ENCODE measurements at places on chromosomes 5 and 9.

DNA sequence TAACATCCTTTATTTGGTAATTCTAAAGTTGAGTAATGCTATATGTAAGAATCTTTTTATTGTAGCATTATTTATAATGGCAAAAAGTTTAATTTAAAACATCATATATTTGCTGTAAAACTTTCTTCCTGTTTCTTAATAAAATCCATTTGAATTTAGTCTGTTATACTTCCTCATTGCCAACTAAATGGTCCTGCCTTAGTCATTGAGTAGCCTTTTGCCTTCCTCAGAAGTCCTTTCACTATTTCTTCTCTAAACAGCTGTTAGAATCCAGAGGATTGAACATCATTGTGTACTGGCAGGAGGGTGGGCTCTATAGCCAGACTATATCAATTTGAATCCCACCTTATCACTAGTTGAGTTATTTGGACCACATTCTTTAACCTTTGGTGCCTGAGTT, 11.0 kb downstream of the SLC44A1 start:
- DNase-seq: no peak

- DNase-seq: no peak
Measured at GRCh38 chr9:83047839-83048775, 14.8 kb downstream of the RASEF start.

GRCh38 chr9:92722386-92723298, 42.0 kb downstream of the BICD2 start:
- DNase-seq: no peak

- no peak for DNase-seq
Measured at GRCh38 chr9:113395000-113395861, 5.9 kb downstream of the ALAD start.

GRCh38 chr5:94595281-94595840, 23.0 kb downstream of the KIAA0825 start:
- no peak for DNase-seq

DNA sequence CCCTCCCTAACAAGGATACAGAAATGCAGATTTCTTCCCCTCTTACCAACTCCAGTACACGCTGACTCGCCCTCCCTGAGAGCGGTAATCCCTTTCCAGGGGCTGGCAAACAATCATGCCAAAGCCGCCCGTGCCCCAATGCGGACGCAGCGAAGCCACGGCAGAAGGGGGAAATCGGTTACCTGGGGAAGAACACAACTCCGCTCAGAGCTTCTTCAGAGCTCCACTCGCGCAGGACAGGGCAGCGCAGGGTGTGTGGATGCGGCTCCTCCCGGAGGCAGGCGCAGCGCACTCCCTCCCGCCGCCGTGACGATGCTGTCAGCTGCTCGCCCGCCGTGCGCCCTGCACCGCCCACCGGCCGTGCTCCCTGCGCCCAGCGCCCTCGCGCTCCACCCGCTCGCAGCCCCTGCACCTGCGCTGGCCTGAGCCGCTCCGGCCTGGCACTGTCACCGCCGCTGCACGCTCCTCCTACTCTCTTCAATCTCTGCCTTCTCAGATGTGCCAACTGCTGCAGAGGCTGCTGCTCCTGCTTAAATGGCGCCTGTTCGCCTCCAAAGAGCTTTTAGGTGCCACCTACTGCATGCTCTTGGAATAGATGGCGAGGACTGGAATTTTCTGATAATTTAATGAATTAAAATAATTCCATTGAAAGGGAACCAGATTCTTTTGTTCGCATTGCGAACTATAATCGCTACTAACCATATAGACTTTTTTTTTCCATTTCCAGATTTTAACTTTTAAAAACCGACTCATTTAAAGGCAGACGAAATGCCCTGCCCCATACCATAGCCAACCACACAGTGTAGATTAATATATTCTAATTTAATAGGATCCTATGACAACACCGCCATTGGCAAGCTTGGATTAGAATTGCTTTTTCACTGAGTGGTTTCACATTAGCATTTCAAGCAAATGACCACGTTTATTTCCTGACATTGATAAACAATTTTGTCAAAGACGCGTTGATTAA, at the start of gene DIRAS2:
Gene DIRAS2, minus strand, starts transcription at position 255 of the 970 bp plus-strand sequence. CDS start 28,997 bp downstream, outside the sequence.
- no peak for DNase-seq

GRCh38 chr5:174307031-174307408, 261.5 kb downstream of the NSG2 start:
- DNase-seq: no peak

GRCh38 chr5:160375166-160375565, 4.7 kb upstream of the C1QTNF2 start:
- DNase-seq: no peak

- DNase-seq: peak; percentile 39
Measured at GRCh38 chr9:89422151-89422975, 75.5 kb downstream of the SEMA4D start.

GRCh38 chr5:87582149-87582548, 169.4 kb upstream of the CCNH start:
- DNase-seq: no peak

DNA sequence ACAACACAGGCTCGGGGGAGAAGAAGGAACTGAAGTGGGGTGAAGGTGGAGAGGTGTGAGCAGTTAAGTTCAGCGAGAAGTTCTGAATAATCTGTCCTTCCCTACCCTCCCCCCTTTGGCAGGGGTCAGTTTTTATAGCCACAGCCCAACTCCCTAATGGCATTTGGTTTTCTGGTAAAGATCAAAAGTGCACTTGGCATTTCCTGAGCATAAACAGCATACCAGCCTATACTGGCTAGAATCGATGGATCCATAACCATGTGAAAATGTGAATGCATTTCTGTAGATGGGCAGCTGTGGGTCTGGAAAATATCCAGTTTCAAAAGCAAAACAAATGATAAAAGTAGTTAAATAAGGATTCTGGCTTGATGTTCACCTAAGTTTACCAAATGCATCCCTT, 410.9 kb downstream of the PLK2 start:
- no peak for DNase-seq

GRCh38 chr9:108680946-108681345, 174.8 kb downstream of the ACTL7B start:
- DNase-seq: no peak

- DNase-seq: no peak
Measured at GRCh38 chr5:126094991-126095390, 328.2 kb upstream of the GRAMD2B start.

DNA sequence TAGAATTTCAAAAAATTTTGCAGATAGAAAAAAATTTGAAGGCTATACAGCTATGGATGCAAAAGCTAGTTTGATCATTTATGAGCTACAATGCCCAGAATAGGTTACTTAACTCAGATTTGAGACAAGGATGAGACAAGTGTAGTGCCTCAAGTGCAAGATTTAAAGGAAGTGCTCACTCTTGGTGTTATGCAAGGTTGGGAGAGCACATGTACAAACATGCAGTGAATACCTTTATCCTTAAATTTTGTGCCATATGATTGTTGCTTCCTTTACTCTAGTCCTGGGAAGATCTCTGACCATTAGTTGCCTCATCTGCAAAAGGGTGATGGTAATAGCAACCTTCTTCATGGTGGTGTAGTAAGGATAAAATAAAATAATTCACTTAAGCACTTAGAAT, 31.7 kb upstream of the PPP2R2B start:
- DNase-seq: no peak

DNA sequence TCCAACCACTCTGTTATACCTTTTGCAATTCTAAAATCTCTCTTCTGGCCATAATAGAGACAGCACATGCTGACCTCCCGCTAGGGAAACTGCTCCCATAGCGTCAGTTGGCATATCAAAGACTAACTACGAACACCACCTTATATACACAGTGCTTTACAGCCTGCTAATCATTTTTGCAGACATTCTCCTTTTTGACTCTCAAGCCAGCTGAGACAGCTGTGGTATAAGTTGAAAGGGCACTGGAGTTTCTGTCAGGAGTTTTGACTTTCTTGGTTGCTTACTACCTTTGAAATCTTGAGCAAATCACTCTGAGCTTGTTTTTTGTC, 160.2 kb upstream of the TBCA start:
- DNase-seq: no peak

GRCh38 chr9:129143031-129143927, 32.1 kb downstream of the PTPA start:
- DNase-seq: peak; percentile 73

GRCh38 chr5:180624587-180624986, 24.8 kb downstream of the FLT4 start:
- no peak for DNase-seq

- DNase-seq: no peak
Measured at GRCh38 chr9:109781086-109781485, 1.1 kb downstream of the PALM2AKAP2 start.

GRCh38 chr9:136197084-136197875, 7.6 kb downstream of the LHX3 start:
- DNase-seq: no peak

DNA sequence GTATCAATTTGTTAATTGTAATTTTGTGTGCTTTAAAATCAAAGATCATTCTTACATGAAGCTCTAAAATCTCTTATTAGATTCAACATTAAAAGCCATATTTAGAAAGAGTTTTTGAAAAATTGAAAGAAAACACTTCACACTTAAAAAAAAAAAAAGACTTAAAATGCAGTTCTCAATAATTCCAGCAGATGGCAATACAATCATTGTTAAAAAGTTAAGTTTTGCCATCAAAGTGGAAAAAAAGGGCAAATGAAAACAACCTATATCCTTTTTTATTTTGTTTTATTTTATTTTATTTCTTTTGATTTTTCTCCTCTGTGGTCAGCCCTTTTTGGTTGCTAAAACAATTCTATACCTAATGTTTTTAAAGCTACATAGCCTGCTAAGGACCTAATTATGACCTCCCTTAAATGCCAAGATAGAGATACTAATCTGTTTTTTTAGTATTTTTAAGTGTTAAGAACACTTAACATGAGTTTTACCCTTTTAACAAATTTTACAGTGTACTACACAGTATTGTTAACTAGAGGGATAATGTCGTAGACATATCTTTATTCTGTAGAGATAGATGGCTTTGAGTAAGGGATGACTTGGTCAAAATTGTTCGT, 154.2 kb upstream of the DAB2 start:
- peak; percentile 25 for DNase-seq

- DNase-seq: peak; percentile 40
Measured at GRCh38 chr5:172881691-172882370, 47.8 kb downstream of the ERGIC1 start.

GRCh38 chr5:163498886-163499285, 6.5 kb upstream of the MAT2B start:
- no peak for DNase-seq

DNA sequence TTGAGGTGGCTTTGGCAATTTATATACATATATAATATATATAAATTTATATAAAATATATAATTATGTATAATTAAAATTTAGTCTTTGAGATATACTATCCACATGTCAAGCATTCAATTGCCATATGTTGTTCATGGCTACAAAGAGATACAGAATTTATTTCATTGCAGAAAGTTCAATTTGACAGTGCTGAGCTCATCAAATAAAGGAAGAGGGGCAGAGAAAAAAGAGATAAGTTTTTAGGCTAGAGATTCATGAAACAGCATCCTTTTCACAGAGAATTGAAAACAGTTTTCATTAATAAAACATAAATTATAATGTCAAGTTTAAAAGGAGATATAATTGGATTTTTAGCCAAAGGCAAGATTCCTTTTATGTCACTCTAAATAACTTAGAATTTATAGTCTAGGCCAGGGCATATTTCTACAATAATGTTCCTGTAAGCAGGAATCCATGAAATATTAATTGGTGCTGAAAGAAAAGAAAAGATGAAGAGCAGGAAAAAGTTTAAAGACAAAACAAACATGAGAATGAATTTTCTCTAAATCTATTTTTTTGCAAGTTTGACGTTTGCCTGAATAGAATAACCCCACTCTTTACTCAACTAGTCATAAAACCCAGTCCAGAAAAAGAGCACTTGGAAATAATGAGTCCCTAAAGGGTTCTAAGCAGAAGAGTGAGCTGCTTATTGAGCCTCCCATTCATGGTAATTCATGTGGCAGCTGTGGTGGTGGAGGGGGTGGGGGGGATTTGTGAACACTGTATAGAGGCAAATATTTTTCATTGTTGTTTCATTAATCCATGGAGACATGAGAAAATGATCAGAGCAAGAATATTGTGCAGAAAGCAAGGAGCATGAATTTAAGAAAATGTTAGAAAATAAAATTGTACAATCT, 1279.5 kb downstream of the CDH12 start:
- DNase-seq: no peak

GRCh38 chr5:56479696-56480077, 246.6 kb upstream of the ANKRD55 start:
- DNase-seq: no peak

DNA sequence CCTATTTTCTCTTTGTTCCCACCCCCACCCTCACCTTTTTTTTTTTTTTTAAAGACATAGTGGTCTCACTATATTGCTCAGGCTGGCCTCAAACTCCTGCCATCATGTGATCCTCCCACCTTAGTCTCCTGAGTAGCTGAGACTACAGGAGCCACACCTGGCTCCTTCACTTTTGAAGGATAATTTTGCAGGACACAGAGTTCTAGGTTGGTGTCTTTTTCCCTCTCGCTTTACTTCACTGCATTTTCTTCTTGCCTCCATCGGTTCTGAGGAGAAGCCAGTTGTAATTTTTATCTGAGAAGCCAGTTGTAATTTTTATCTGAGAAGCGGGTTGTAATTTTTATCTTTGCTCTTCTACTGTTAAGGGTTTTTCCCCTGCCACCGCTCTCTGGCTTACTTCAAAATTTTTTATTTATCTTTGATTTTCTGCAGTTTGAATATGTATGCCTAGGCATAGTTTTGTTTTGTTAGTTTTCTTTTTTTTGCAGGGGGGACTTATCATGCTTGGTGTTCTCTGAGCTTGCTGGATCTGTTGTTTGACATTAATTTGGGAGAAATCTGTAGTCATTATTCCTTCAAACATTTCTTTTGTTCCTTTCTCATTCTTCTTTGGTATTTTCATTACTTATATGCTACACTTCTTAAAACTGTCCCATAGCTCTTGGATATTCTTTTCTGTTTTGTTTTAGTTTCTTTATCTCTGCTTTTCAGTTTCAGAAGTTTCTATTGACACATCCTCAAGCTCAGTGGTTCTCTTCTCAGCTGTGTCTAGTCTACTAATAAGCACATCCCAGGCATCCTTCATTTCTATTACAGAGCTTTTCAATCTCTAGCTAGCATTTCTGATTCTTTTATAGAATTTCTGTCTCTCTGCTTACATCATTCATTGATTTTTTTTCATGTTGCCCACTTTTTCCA, 148.2 kb upstream of the CHD1 start:
- no peak for DNase-seq

GRCh38 chr5:110884005-110884404, 145.2 kb downstream of the SLC25A46 start:
- DNase-seq: no peak

DNA sequence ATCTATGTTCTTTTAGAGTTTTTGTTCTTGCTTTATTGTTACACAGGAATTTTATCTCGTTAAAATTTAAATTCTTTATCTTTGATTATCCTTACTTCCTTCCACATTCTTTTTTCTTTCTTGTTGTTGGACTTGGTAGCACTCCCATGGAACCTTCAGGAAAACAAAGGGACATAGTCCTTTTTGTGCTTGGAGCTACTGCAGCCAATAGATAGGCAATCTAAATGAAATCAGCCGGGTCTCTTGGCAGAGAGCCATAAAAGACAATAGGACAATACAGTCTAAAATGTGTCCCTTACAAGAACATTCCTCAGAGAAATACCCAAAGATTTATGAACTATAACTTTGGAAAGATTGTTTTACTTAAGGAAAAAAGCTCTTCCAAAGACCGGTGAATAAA, 548.1 kb upstream of the C9orf72 start:
- DNase-seq: no peak

GRCh38 chr9:123739387-123739786, 190.5 kb downstream of the DENND1A start:
- DNase-seq: no peak
